ENCODE measurements at places on chromosomes 3 and 15.

DNA sequence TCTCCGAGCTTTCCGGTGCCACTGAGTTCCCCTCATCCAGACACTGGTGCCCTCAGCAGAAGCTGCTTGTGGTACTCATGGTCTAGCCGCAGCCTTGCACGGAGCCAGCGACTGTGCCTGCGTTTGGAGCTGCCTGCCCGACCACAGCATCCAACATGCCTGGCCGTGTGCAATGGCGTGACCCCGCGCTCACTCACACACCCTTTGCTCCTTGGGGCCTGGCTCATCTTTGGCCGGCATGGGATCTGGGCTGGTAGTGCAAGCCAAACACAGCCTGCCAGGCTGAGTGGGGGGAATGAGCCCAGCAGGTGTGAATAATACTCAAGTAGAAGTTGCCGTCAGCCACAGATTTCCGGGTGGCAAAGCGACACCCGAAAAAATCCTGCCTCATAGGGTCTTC is 1178.7 kb upstream of the GBE1 start:
- DNase-seq, result no peak

DNA sequence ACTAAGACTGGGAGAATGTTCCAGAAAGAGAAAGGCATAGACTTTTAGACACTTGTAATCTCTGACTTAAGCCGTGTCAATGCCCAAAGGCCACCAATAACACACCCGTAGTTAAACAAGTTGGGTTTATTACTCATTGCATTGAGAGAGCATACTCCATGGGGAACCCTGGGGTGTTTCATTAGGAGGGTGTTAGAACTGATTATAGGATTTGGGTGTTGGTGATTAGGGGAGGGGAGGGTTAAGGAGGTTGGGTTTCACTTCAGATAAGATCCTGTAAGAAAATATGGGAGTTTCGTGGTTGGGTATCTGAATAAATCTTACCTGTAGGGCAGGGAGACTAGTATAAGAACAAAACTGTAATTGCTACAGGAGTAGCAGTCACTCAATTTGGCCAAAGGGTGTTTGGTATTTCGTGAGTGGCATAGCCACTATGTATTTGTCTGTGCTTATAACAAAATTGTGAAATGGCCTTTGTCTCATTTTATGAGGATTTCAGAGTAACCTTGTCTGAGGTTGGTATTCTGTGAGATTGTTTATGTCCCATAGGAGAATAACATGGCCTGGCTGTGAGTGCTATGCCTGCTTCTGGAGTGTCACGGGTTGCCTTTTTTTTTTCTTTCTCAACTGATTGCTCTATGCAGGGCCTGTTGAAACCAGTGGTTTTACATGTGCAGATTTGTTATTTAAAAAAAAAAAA is 2.9 kb downstream of the HACD3 start:
- DNase-seq, result no peak

DNA sequence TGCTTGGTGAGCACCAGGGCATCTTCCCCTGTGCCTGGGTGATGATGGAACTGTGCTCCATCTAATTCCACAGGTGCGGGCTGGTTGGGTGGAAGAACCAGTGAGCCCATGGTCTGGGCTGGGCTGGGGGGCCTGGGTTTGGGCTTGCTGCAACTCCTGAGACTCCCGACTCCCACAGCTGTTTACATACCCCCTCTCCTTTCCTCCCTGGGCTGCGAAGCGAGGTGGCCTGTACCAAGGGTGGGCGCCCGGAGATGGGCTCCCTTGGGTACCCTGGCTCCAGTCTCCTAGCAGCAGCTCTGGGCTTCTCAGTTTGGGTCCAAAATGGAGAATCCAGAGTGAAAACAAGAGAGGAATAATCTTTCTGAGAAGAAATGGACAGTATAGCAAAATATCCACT is 5.6 kb downstream of the FAM98B start:
- no peak for DNase-seq

DNA sequence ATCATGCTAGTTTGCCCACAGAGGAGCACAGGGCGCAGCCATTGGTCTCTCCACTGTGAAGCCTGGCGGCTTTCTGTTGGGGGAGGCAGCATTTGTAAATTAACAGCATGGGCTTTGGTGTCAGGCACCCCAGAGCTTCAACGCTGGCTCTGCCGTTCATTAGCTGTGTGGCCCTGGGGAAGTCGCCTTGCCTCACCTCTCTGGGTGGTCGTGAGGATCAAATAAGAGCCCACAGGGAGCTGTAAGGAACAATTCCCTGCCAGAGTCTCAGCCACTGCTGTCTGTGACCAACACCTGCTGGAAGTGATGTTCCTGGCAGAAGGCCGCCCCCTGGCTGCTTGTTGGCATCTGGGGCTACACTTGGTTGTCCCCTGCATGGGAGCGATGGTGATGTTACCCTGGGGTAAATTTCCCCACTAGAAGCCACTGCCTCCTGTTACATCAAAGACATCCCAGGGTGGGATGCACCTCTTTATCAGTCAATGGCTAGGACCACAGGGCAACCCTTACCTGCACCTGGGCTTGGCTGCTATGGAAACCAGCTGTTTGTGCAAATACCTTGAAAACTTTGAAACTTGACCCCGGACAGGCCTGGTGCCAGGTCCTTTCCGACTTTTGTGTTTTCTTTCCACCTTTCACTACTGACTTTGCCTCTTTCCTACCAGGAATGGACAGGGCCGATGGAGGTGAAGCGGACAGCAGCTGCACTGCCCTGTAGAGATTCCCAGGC is 36.9 kb downstream of the DNASE1L3 start:
- peak; percentile 7 for DNase-seq

GRCh38 chr3:128329491-128330213 is 137.0 kb downstream of the DNAJB8 start:
- DNase-seq, result no peak

Measured in T-helper 1 cell (primary cell).